ENCODE measurements at places on chromosomes 6 and 20. TPM values are rescaled to one million over a fixed set of nuclear protein-coding genes. Genes with fewer than 3 reads are reported as not detected.

SPEF1 gene
- polyA plus RNA-seq, result not detected

- peak; percentile 46 for DNase-seq
Observed at GRCh38 chr20:45798935-45799642, 7.3 kb downstream of the DNTTIP1 start.

SLPI gene
- 1.0 TPM for polyA plus RNA-seq

- DNase-seq, result no peak
Observed at GRCh38 chr6:44453146-44453545, 65.6 kb downstream of the CDC5L start.

FHL5 gene
- 2.4 TPM for polyA plus RNA-seq

GRCh38 chr6:4348462-4349112, 213.2 kb upstream of the ECI2 start:
- DNase-seq, result no peak

SLC9A8 gene
- 3.9 TPM for polyA plus RNA-seq
